ENCODE measurements at places on chromosomes 2 and 18. TPM values are rescaled to one million over a fixed set of nuclear protein-coding genes. Genes with fewer than 3 reads are reported as not detected.

- DNase-seq: no peak
Measured at GRCh38 chr18:62370366-62370765, 45.3 kb downstream of the TNFRSF11A start.

Gene TXNDC9
- polyA plus RNA-seq: 6.7 TPM

DNA sequence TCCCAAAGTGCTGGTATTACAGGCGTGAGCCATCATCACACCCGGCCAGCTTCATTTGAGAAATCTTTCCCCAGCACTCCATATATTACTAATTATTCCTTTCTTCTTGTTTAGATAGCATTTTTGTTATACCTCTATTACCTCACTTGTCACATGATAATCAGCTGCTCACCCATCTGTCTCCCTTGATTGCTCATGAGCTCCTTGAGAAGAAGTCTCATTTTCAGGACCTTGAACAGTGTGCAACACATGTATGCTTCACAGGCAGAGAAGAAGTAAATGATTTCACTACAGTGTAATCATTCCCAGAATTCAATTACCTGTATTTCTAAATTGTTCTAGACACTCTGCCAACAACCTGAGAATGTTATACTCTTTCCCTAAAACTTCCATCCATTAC, 6.2 kb downstream of the PAIP2B start:
- DNase-seq: no peak

DNA sequence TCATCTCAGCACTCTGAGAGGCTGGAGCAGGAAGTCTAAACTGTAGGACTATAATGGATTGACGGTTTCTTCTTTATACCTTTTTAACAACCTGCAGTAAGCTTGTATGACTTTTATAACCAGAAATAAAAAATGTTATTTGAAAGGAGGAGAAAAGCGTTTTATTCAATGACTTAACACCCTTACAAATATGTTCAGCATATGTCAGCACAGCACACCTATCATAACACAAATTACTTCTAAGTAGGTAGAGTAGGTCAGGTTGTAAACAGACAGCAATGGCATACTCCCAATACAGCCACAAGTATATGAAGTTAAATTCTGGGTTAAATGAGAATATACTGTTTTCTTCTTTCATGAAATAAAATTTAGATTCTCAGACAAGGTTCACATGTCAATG, 16.1 kb downstream of the RAB1A start:
- no peak for DNase-seq

GRCh38 chr2:189851174-189851826, 67.0 kb downstream of the PMS1 start:
- no peak for DNase-seq

Gene ARHGEF4
- 47.6 TPM for polyA plus RNA-seq

GRCh38 chr2:216110620-216111019, 1.5 kb downstream of the XRCC5 start:
- no peak for DNase-seq

- no peak for DNase-seq
Measured at GRCh38 chr2:232219496-232219870, 159.1 kb upstream of the ALPP start.

DNA sequence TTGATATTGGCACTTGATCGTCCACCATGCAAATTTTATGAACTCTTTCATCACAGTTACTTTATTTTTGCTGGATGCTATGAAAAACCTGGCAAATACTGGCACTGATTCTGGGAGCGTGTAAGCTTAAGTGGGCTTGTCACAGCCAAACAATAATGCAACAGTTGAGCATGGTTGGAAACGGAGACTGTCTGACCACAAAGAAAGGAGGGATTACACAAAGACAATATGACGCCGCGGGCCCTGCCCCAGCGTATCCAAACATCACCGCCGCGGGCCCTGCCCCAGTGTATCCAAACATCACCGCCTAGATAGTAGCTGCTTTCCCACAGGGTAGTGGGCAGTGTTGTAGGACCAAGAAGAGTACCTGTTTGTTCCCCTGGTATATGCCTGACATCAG, 135.9 kb downstream of the PRPF40A start:
- no peak for DNase-seq

DNA sequence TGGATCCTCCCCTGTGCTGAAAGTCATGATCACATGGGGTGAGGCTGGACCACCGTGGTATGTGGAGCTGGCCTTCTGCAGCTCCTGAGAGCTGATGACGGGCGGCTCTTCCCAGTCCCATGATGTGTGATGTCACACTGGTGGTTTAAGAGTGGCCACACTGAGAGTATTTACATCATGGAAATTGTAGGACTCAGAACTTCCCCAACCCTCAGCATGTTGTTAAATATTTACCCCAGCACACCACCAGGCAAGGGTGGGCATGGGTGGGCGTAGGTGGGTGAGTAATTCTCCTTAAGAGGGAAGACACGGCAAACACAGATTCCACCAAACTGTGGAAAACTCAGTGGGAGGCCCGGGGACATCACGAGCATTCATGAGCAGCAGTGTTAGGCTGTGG, 106.8 kb downstream of the ALPK2 start:
- no peak for DNase-seq

Gene TXNDC2
- 0.17 TPM for polyA plus RNA-seq

- no peak for DNase-seq
Measured at GRCh38 chr2:85806358-85807118, 52.7 kb downstream of the ATOH8 start.

DNA sequence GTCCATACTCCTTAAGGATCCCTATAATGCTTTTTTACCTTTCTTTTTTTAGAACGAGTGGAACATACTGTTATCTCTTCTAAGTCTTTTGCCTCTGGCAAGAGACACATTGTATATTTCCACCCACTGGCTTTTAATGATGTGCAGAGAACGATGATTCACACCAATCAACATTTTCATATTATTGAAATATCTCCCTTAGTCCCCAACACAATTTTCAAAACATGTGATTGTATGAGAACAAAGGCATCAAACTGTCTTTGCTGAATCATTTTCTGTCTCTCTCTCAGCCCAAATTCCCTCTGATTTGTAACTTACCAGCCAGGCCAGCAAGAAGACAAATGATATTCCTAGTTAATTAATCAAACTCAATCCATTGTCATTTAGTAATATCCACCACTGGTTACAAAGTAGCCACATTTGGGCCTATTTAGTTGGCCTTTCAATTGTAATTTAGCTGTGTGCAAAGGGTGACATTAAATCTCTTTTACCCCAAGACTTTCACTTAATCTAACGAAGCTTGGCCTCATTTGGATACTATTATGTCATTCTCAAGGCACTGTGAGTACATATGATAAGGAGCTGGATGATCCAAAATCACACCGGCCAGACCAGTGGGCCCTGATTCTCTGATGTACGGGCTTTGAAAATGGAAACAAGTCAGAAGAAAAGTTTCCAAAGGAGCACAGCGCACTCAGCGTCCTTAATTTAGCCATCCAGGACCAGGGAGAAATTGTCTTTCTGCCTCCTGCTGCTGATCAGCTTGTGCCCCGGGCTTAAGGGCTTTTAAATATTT, 185.1 kb downstream of the SCG2 start:
- no peak for DNase-seq

DNA sequence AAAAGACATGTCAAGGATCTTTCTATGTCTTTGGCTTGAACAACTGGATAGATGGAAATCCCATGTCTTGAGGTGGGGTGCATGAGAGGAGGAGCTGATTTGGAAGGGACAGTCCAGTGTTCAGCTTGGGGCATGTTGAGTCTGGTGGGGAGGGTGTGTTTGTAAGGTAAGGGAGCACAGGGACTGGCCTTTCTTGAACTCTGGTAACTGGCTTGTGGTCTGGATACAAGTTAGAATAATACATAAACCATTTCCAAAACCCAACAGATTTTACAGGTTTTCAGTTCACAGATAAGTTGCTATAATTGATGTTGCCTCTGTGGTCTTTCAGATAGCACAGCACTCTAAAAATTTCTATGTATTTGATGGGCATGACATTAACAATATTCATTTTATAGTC, 24.2 kb downstream of the RHBDD1 start:
- no peak for DNase-seq

Gene GAL3ST2
- not detected for polyA plus RNA-seq

GRCh38 chr2:32745191-32745590, 117.3 kb downstream of the TTC27 start:
- no peak for DNase-seq

- peak; percentile 42 for DNase-seq
Measured at GRCh38 chr2:24985511-24985910, 13.8 kb upstream of the DNAJC27 start.

DNA sequence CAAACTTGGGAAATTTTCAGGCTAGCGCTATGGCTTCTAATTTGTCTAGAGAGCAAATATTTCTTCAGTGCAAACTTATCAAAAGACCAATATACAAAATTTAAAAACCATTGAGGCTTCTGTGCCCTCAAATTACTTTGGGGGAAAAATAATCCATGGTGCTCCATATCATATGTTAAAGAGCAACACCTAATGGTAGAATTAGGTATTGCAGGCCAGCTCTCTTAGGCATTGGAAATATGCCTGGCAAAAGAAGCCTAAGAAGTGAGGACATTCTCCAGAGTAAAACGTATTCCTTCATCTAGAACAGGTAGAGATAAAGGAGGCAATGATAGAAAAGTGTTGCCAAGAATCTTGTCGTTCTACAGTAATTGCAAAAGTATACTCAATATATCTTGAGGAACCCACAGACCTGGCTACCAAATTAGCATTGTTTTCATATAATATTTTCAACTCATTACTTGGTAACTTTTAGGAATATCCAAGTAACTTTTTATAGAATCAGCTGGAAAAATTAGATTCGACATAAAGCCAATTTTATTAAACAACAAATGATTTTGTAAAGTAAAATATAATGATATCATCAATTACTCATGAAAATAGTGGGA, 401.1 kb downstream of the BCL11A start:
- no peak for DNase-seq

Gene SLC5A7
- not detected for polyA plus RNA-seq

GRCh38 chr2:10097352-10098148, 17.3 kb upstream of the CYS1 start:
- peak; percentile 34 for DNase-seq

GRCh38 chr2:14621906-14622549, 10.5 kb upstream of the LRATD1 start:
- DNase-seq: no peak

Gene FBLN7
- polyA plus RNA-seq: 32.4 TPM

DNA sequence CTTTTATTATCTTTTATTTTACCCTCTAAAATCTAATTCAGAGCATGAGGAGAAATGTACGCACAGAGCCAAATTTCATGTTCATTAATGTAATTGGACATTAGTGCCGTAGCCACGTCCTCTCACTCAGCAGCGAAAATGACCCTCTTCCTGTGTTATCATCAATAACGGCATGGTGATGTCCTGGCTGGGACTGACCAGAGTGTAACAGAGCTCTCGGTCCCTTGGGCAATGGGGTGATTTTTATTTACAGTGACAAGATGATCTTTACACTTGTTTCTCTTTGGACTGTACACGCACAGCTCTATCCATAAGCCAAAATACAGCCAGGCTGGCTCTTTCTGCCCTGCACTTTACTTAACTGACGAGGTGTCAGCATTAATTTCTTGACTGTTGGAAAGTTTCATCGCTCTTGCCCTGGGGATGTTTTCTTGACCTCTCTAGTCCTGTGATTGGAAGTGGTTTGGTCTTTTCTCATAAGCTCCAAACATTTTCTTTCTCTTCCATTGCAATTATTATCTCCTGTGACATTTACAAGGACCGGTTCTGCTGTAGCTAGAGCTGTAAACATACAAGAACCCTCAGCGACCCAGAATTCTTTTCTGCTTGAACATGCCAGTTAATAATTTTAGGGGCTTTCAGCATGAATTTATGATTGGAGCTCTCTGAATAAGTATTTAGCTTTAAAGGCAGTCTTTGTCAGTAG, 308.0 kb upstream of the PIK3C3 start:
- no peak for DNase-seq

Gene SGPP2
- polyA plus RNA-seq: 17.2 TPM

DNA sequence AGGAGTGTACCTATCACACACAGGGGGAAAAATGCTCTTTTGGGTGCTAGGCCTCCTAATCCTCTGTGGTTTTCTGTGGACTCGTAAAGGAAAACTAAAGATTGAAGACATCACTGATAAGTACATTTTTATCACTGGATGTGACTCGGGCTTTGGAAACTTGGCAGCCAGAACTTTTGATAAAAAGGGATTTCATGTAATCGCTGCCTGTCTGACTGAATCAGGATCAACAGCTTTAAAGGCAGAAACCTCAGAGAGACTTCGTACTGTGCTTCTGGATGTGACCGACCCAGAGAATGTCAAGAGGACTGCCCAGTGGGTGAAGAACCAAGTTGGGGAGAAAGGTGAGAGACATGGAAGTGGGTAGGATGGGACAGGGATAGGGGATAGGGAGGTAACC, 12.2 kb downstream of the DHRS9 start:
- DNase-seq: no peak

DNA sequence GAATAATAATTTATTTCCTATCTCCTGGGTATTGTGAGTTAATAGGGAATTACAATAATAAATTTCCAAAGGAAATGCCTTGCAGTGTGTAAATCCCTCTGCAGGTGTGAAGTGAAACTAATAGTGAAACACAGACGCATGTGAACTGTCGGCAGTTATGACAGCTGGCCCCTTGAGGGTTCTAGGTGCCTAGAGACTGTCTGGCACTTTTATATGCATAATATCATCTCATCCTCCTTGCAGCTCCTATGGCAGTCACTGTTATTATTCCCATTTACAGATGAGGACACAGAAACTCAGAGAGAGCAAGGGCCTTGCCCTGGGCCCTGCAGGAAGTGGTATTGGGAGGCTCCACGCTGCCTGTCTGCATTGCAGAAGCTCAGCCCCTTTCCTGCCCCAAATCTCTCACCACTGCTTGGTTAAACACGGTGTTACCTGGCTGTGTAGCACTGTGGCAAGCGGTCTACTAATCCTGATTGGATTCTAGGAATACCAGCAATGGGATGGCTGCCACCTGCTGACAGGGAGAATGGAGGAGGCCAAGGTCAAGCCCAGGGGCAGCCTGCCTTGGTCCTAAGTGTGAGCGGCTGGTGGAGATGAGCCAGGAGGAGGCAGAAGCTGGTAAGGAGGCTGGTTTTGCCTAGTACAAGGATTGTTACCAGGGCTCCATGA, 32.8 kb upstream of the ACKR3 start:
- no peak for DNase-seq

DNA sequence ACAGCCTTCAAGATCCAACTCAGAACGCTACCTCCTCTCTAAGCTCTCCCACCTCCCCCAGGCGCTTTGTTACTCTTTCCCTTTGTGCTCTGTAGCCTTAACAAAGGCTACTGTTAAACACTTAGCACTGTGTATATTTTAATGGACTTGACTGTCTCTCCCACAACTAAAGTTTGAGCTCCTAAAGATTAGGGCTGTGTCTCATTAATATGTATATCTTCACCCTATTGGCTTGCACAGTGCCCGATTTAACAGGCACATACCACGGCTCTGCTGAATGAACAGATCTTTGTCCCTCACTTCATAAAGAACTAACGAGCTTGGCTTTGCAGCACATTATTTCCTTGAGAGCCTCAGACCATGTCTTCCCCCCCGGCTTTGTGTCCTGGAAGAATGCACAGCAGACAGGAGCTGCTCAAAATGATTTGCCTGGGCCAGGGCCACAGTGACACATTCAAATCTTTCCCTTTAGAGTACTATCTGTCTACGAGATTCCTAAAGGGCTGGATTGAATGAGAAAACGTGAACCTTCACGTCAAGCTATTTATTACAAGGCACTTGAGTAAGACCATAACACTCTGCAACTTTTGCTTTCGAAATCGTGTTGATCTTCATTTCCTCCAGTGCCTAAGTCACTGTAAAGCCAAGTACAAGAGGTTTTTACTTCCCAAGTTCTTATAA, 22.1 kb downstream of the ABHD3 start:
- DNase-seq: peak; percentile 36

Gene GRB14
- polyA plus RNA-seq: 1.0 TPM

Gene SP5
- 3.9 TPM for polyA plus RNA-seq
